Muscle of leg (tissue), 16 donors: ENCODE measurements at places on chromosomes 5 and 9. TPM values are rescaled to one million over a fixed set of nuclear protein-coding genes. Genes with fewer than 3 reads are reported as not detected.

DNA sequence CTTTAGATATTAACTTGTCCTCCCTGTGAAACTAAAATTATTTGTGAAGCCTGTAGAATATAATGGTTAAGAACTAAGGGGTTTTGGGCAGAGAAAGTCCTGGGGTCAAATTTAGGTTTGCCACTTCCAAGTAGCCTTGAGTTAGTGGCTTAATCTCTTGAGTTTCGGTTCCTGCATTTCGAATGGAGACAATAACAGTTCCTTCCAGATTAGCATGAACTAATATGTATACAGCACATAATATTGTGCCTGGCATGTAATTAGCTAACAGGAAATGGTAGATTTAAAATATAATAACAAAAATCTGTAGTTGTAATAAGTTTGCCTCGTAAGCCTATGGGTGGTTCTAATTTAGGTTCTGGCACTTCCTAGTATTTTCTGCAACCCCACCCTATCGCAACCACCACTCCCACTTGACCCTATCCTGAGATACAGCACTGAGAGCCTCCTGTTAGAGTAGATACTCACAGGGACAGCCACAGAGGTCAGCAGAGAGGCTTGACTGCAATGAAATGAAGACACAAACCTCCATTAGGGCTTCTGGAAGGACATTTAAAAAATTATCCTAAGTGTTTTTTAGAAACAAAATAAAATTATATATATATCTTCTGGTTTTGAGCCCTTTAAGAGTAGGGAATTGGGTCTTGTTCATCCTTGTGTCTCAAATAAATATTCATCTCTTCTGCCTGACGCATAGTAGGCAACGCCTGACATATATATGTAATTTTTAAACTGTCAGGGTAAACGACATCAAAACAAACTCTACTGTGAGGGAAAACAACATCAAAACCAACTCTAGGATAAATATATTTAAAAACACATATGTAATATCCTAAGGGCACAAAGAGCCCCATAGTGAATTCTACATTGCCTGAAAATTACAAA, 8.5 kb downstream of the SPINK9 start:
- no peak overlapping the region for H3K27ac ChIP-seq
- no peaks in the 10 kb centered on the region for H3K27me3 ChIP-seq
- DNase-seq: no peak
- H3K4me3 ChIP-seq: no peak overlapping the region

The MEIKIN gene
- total RNA-seq: not detected

The PKD2L2 gene
- 1.2 TPM for total RNA-seq

- no peak for DNase-seq
- H3K27ac ChIP-seq: no peak overlapping the region
- no peaks in the 10 kb centered on the region for H3K36me3 ChIP-seq
- H3K4me1 ChIP-seq: peaks cover 9% of the 10 kb centered on the region
Observed at GRCh38 chr5:118793652-118794051, 194.7 kb downstream of the DTWD2 start.

The TMEM250 gene
- total RNA-seq: 22.7 TPM

- peaks cover 2% of the 10 kb centered on the region for H3K27me3 ChIP-seq
- no peak overlapping the region for H3K4me3 ChIP-seq
- no peak overlapping the region for H3K27ac ChIP-seq
Observed at GRCh38 chr5:177555228-177555627, 865 bp upstream of the FAM193B start.

The TRIM23 gene
- 24.1 TPM for total RNA-seq

DNA sequence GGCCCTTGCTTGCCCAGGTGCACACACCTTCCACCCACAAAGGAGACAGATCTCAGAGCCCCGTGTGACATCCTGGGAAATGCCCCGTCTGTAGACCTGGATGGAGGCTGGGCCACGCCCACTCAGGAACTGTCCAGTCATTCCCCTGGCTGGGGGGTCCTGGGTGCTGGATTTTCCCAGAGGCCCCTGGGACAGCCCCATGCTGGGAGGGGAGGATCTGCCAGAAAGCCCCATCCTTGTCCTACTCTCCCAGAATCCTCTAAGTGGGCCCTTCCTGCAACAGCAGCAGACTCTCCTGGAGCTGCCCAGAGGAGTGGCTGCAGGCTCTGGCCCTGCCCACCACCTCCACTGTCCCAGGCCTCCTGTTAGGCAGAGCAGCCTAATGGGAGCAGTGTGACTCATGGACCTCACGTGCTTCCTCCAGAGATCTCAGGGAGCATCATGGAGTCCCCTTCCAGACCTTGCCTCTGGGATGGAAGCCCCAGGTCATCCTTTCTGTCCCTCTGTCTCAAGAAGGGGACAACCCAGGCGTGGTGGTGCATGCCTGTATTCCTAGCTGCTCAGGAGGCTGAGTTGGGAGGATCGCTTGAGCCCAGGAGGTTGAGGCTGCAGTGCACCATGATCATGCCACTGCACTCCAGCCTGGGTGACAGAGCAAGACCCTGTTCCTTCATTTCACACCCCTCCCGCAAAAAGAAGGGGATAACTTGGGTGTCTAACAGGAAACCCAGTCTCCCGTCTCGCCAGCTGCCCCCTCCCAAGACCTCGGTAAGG, 51.7 kb downstream of the JADE2 start:
- no peak overlapping the region for H3K27ac ChIP-seq
- no peak for DNase-seq
- H3K4me1 ChIP-seq: no peaks in the 10 kb centered on the region
- no peak overlapping the region for H3K4me3 ChIP-seq

DNA sequence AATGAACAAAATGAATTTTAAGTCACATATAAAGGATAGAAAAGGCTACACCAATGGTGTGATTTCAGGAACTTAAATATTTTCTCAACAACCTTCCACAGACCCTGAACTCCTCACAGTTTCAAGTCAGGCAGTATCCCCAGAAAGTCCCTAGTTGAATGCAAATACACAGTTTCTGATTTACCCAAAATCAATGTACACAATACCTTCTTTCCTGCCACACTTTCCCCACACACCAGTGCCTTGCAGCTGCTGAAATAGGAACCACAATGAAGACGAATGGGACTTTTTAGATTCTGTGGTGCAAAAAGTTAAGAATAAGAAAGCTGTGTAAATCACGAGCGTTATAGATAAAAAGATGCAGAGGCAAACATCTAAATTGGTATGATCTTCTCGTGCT, 552.4 kb upstream of the MEF2C start:
- no peaks in the 10 kb centered on the region for H3K4me1 ChIP-seq
- no peak overlapping the region for H3K27ac ChIP-seq
- H3K27me3 ChIP-seq: no peaks in the 10 kb centered on the region
- no peak for DNase-seq
- H3K4me3 ChIP-seq: no peak overlapping the region

GRCh38 chr9:36665921-36666431, 93.3 kb downstream of the MELK start:
- no peaks in the 10 kb centered on the region for H3K4me1 ChIP-seq
- no peaks in the 10 kb centered on the region for H3K27me3 ChIP-seq
- peaks cover 6% of the 10 kb centered on the region for H3K36me3 ChIP-seq
- no peak overlapping the region for H3K27ac ChIP-seq
- DNase-seq: peak; percentile 10

- H3K27ac ChIP-seq: no peak overlapping the region
- H3K36me3 ChIP-seq: no peaks in the 10 kb centered on the region
- peak overlapping the region; percentile 41 for H3K4me3 ChIP-seq
- peaks cover 9% of the 10 kb centered on the region for H3K4me1 ChIP-seq
- peaks cover 22% of the 10 kb centered on the region for H3K27me3 ChIP-seq
Observed at GRCh38 chr9:83061990-83062650, 822 bp downstream of the RASEF start.

The NUTM2G gene
- total RNA-seq: not detected

- no peaks in the 10 kb centered on the region for H3K27me3 ChIP-seq
- no peak overlapping the region for H3K27ac ChIP-seq
- no peaks in the 10 kb centered on the region for H3K4me1 ChIP-seq
- no peak overlapping the region for H3K4me3 ChIP-seq
- no peak for DNase-seq
- no peaks in the 10 kb centered on the region for H3K36me3 ChIP-seq
Observed at GRCh38 chr5:25763781-25764180, 1119.0 kb upstream of the CDH10 start.

- no peak overlapping the region for H3K27ac ChIP-seq
- no peaks in the 10 kb centered on the region for H3K4me1 ChIP-seq
- no peak overlapping the region for H3K4me3 ChIP-seq
- no peaks in the 10 kb centered on the region for H3K27me3 ChIP-seq
- no peak for DNase-seq
- no peaks in the 10 kb centered on the region for H3K36me3 ChIP-seq
Observed at GRCh38 chr9:120197605-120198004, 382.4 kb downstream of the CDK5RAP2 start.

The SNCAIP gene
- 10.3 TPM for total RNA-seq

GRCh38 chr5:91176288-91177016, 206.7 kb downstream of the ARRDC3 start:
- no peaks in the 10 kb centered on the region for H3K36me3 ChIP-seq
- no peaks in the 10 kb centered on the region for H3K4me1 ChIP-seq
- peak overlapping the region; percentile 50 for H3K27ac ChIP-seq

DNA sequence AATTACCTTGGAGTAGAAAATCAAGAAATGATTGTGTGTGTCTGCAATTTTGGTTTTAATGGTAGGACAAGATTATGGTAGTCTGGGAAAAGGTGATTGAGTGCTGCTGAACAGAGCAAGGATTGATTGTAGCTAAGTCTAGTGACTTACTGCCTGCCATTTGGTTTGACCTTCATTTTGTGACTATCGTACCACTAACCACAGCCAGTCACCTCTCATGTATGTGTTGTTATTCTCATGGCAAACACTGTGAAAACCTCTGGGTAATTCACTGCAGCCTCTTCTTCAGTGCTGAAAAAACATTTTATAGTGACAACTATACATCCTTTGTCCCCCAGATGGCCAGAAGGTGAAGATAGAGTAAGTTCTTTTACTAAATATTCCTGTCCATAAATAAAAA, 37.5 kb downstream of the CTNNA1 start:
- peaks cover 13% of the 10 kb centered on the region for H3K36me3 ChIP-seq
- H3K4me3 ChIP-seq: no peak overlapping the region
- H3K4me1 ChIP-seq: no peaks in the 10 kb centered on the region
- no peak overlapping the region for H3K27ac ChIP-seq
- no peaks in the 10 kb centered on the region for H3K27me3 ChIP-seq
- DNase-seq: no peak

The NNT gene
- 67.0 TPM for total RNA-seq

DNA sequence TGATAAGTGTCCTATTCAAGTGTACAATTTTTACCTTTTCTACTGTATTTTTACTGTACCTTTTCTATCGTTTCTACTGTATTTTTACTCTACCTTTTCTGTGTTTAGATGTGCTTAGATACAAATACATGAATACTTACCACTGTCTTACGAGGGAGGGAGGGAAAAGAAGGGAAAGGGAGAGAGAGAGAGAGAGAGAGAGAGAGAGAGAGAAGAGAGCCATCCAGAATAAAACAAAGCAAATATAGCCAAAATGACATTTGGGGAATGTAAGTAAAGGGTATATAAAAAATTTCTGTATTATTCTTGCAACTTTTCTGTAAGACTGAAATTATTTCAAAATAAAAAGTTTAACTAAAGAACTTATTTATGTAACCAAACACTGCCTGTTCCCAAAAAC, 121.2 kb downstream of the HOMER1 start:
- DNase-seq: no peak
- no peaks in the 10 kb centered on the region for H3K27me3 ChIP-seq
- H3K36me3 ChIP-seq: peaks cover 2% of the 10 kb centered on the region
- no peak overlapping the region for H3K4me3 ChIP-seq
- no peaks in the 10 kb centered on the region for H3K4me1 ChIP-seq
